KBM-7 (cell line): ENCODE measurements at places on chromosomes 16 and 17.
A peak's percentile ranks its signal among the peaks of the same experiment; 100 is the strongest.

DNA sequence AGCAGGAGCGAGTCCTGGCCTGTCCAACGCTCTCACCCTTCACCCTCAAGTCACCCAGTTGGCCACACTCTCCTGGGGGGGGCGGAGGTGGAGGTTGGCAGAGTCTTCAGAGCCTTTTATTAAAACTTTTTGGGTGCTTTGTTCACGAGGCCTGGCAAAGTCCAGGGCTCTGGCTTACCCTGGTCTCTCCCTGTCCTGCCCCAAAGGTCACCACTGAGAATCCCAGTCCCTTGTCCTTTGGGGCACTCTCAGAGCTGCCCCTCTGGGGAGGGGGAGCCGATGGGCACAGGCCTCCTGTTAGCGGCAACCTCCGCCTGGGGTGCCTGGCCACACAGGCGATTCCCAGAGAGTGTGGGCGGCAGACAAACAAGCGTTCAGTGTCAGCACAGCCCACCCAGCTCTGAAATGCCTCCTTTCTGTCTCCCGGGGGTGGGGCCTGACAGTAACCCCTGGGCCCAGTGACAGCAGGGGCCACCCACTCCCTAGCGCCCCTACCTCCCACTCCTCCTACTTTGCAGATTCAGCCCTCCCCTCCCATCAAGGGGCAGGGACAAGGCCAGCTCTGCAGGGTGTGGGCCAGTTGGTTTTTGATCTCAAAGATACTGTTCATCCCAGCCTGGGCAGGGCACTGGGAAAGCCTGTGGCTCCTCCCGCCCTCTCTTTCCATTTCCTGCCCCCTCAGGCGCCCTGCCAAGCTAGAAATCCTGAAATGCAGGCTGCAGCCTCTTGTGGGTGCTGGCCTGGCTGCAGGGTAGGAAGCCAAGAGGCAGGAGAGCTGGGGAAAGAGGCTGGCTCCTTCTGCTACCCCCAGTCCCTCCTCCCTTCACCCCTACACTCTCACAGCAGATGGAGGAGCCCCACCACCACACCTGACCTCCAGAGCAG, 36.6 kb upstream of the EMP2 start:
- DNase-seq: no peak

GRCh38 chr16:66984892-66985311, 3.5 kb upstream of the CES4A start:
- DNase-seq: no peak

DNA sequence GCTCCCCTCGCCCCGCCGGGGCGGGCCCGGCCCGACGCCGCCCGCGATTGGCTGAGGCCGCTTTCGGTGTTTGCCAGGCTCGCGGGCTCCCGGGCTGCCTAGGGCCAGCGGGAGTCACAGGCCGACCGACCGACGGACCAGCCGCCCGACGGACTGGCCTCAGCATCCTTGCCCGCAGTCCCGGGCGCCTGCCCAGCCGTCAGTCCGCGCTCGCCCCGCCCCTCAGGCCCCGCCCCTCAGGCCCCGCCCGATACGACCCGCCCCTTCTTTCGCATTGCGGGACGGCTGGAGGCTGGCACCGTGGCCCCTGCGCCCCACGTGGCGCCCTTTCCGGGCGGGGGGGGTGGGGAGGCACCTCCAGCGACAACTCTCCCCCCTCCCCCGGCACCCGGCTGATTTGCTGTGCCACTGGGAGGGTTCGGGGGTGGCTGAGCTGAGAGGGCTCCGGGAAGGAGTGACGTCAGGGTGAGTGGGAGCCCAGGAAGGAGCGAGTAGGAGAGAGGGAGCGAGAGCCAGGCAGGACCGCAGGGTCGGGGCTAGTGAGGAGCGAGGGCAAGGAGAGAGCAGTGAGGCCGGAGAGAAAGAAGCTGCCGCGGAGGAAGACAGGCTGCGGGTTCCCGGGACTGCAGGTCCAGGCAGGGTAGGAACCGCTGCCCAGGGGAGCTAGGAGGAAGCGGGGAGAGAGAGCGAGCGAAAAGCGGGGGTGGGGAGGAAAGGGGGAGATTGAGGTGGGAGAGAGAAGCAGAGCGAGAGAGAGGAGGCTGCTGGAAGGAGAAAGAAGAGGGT, at the start of gene ASPHD1:
TSS of gene ASPHD1 (plus strand) at position 387 of the 786 bp plus-strand sequence. CDS start 484 bp downstream, outside the sequence.
- peak; percentile 77 for DNase-seq

DNA sequence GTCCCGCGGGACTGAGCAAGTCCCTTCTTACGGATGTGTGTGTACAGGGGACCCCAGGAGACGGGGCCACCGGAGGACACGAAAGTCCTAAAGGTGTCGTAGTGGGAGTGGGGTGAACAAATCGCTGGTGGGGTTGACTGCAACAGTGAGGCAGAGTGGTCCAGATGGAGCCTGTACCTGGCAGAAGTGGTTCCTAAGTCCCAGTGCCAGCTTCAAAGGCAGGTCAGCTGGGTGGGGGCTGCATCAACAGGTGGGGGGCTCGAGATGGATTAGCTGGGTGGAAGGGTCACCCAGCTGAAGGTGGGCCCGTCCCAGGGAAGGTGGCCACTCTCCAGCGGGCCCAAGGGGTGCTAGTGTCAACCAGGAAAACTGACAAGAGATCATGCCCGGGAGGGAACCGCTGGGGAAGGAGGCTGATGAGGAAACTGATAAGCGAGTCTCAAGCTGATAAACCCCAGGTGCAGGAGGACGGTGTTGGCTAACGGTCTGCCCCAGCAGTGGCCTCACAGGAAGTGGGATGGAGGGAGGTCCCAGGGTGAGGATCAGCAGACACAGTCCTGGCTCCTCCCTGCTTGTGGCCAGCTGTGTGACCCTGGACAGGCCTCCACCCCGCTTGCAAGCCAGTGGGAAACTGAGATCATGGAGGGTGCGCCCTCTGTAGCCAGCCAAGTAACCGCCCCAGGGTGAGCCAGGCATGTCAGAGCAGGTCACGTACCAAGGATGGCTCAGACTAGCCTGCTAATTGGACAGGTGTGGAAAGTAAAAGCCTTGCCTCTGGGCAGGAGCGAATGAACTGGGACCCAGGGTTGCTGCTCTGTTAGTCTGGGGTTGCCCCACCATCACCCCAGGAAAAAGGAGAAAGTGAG, 1.0 kb downstream of the ORAI3 start:
- DNase-seq: peak; percentile 93

- DNase-seq: peak; percentile 73
These were observed 10.3 kb downstream of the HSPB9 start for GRCh38 chr17:42132941-42133340.

- peak; percentile 86 for DNase-seq
These were observed 8.0 kb downstream of the FLYWCH1 start for GRCh38 chr16:2919511-2920255.

DNA sequence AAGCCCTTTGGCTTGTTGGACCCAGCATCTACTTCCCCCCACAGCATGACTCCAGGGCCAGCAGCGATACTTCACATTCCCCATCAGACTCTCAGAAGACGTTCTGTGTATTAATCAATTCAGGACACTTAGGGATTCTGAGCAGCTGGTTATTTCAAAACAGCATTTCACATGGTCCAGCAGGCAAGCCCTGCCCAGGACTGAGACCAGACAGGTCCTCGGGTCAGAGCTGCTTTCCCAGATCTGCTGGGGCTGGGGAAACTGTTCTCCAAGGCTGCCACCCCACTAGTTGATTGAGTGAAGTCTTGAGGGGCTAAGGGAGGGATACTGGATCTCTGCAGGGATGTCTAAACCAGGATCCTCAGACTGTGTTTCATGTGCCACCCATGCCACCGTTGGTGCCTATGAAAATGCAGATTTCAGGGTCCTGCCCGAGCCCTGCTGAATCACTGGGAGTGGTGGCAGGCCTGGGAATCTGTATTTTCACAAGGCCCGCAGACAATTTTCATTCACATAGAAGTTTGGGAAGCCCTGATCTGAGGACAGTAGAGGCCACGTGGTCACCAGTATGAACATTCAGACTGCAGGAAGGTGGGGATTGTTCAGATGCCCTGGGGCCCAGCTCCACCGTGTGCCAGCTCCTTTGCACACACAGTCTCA, 40.6 kb upstream of the CDH5 start:
- no peak for DNase-seq

DNA sequence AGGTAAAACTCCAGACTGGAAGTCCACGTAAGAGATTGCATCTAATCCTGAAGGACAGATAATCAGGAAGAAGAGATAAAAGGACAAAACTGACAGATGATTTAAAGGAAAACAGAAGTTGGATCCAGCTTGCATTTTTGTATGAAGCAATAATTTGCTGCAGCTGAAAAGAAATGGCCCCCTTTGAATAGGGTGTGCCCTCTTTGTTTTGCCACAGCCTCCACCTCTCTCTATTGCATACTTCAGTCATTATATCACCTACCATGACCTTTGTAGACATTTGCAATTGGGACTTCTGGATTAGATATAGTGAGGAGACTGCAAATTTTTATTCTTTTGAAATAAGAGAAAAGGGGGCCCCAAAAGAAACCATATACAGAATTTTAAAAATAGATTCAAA, 8.1 kb downstream of the NOG start:
- no peak for DNase-seq

DNA sequence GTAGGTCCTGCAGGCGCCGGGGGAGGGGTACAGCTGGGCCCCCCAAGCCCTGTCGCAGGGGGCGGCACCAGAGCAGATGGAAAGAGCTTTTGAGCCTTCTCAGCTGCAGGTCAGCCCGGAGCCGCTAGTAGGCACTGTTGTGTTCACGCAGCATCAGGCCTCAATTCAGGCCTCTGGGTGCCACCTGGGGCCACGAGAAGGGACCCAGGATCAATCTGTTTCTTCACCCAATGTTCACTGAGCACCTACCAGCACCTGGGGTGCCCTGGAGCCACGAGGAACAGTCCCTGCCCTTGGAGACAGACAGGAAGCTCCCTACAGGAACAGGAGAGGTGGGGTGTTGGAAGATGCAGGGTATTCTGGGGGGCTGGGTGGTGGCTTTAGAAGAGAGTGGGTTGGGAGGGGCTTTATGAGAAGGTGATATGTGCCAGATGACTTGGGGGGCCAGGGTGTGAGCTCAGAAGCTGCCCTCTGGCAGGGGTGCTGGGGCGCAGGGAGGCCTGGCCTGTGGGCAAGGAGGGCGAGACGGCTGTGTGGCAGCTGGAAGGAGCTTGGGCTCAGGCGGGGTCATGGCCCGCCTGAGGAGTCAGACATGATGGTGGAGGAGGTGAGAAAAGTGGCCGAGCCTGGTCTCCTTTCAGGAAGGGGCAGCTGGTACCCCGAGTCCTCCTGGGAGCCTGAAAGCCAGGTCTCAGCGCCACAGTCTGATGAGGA, 121.9 kb upstream of the GSE1 start:
- DNase-seq: peak; percentile 76

- no peak for DNase-seq
These were observed 275.0 kb upstream of the CDH5 start for GRCh38 chr16:66091471-66091891.

GRCh38 chr17:63529711-63530556, 6.8 kb downstream of the KCNH6 start:
- DNase-seq: no peak

DNA sequence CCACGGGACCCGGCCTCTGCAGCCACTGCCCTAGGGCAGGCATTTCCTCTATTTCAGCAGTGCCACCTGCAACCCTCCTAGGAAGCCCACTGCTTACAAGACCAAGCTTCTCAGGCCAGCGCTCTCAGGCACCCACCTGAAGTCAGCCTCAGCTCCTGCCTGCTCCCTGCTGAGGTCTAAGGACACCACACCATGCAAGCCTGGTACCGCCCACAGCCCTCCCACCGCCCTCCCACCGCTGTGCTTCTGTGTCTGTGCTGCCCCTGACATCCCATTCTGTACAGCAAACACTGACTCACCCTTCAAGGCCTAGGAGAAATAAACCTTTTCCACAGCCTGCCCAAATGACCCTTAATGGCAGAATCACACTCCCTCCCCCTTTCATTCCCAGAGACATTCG, 6.3 kb downstream of the CLUH start:
- no peak for DNase-seq
